Kidney capillary endothelial cell (primary cell): ENCODE measurements at places on chromosomes 3 and 15.
A peak's percentile ranks its signal among the peaks of the same experiment; 100 is the strongest.

DNA sequence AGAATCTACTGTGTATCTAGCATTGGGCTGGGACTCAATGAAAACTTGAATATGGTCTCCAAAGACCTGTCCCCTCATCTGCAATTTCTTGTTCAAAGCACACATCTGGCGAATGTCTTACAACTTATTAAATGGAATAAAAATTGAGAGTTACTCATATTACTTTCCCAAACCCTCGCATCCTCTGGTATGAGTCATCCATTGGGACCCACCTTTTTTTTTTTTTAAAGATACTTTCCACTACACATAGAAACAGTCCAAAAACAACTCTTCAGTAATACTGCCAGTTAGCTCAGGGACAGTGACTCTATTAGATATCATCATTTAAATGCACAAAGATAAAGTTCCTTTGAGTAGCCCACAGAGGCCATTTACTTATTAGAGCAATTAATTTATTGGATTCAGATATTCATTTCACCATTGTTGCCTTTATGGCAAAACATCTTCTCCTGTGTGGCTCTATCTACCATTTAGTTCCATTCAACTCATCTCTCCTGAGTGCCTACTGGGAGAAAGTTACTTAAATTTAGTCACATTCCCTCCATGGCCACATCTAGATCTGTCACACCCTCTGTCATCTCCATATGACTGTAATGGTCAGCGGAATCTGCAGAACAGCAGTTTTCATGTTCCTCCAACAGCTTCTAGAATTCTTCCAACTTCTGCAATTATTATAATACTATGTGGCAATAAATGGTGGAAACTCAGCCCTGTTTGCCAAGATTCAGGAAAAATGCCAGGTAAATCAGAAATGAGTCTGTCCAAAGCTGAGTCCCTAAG lies 77.9 kb upstream of the ARHGEF3 start:
- no peak for DNase-seq

DNA sequence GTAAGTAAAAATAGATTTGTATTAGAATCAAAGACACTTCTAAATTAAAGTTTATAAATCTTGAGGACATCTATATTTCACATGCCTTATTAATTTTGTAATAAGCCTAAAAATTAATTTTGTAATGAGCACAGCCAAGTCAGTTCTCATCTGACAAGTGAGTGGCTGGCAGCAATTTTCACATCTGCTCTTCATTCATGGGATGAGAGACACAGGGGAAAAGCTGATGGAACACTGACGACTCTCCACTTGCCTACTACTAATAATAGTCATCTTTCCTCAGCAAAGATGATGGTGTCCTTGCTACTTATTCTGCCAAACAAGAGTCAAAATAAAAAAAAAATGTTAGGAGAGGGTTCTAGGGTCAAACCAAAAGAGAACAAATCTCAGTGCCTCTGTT lies 14.4 kb upstream of the CMSS1 start:
- no peak for DNase-seq

- DNase-seq: no peak
Measured at GRCh38 chr3:9955067-9955502, 2.9 kb upstream of the PRRT3 start.

DNA sequence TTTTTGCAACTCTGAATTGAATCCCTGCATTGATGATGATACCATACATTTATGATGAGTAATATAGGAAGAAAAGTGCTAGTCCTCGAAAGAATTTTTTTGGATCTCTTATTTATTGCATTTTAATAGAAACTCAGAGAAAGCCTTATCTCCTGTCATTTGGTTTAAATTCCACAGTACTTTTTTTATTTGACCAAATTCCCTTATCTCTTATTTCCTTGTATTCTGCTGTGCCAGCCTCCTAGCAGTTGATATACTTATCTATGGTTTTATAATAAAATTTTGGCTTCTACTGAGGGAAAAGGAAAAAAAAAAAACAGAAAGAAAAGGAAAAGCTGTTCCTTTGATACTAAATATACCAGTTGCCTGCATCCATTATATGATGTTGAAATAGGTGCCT lies 535.1 kb upstream of the NR2F2 start:
- DNase-seq: no peak

DNA sequence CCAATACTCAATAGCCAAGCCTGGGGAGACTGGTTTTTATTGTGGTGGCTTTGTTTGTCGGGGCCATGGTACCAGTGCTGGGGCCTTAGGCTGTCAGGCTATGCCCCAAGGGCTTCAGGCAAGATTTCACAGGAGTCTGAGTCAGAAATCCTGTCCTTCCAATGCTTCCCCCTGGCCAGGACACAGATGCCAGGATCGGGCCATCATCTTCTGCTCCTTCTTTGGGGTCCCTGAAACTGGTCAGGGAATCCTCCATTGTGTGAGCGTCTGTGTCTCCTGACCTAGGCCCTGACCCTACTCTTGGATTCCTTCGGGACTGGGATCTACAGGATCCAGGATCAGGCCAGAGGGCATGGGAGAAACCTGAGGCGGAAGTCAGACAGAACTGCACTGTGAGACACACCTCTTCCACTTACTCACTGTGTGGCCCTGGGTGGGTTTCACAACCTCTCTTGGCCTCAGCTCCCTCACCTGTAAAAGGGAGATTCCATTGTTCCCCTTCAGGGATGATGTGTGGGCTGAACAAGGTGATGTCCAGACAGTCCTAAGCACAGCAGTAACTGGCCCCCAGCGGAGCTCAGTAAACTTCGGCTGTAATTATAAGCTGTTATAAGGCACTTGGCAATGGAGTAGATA lies 292.7 kb downstream of the UACA start:
- DNase-seq: no peak

GRCh38 chr15:75107516-75107907 lies 84.1 kb downstream of the PPCDC start:
- DNase-seq: no peak

DNA sequence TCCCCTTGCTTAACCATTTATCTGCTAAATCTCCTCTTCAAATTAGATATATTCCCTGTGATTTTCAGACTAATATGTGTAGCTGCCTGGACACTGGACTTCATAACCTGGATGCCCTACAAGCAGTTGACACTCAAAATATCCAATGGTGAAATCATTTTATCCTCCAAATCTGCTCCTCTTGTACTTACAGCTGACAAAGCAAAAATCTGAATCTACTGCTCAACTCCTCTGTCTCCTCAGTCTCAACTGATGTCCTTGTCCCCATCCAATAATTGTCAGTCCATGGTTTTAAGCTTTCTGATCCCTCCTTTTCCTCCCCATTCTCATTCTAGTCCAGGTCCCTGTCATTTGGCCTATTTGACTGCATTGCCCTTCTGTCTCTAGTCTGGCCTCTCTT lies 411.8 kb downstream of the TBC1D5 start:
- DNase-seq: no peak

- DNase-seq: no peak
Measured at GRCh38 chr3:141181819-141182218, 49.8 kb upstream of the PXYLP1 start.

GRCh38 chr15:68609629-68610028 lies 30.8 kb downstream of the CORO2B start:
- no peak for DNase-seq

DNA sequence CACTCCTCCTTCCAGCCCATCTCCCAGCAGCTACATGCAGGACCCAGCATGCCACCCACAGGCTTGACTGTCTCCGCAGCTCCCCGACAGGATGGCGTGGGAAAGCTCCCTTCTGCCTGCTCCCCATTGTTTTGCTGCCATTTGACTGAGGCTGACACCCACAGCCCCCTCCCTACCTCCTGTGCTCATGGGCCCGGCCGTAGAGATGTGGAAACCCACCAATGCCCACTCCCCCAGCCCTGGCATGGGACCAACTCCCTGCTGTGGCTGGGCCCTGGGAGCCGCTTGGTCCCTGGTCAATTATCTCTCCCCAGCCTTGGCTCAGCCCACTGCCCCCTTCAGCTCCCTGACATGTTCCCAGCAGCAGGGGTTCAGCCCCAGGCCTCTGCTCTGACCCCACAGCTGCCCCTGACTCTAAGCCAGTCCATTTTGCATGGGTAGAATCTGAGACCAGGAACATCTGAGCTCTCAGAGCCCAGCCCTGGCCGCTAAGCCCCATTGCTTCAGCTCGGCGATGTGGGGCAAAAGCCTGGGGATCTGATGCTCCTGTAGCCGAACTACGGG lies 8.2 kb downstream of the C3orf22 start:
- DNase-seq: no peak

- DNase-seq: no peak
Measured at GRCh38 chr3:155491696-155492095, 198.2 kb upstream of the STRIT1 start.

DNA sequence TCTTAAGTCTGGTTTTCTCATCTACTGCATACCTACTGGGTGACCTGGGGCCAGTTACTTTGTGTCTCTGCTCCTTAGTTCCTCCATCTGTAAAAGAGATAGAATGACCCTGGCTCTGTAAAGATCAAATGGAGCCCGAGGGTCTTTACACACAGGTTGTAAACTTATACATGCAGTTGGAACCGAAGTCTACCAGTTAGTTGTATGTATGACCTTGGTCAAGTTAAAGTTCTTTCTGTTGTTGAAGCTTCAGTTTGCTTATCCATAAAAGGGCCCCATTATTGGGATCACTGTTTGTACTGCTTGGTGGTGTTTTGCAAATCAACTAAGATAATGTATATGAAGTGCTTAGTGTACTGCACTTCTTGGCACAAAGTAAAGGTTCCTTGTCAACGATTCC lies 186.9 kb downstream of the PTPRG start:
- no peak for DNase-seq

GRCh38 chr15:93210995-93211394 lies 122.0 kb upstream of the RGMA start:
- no peak for DNase-seq

- DNase-seq: no peak
Measured at GRCh38 chr3:66113542-66113941, 74.8 kb upstream of the MAGI1 start.

DNA sequence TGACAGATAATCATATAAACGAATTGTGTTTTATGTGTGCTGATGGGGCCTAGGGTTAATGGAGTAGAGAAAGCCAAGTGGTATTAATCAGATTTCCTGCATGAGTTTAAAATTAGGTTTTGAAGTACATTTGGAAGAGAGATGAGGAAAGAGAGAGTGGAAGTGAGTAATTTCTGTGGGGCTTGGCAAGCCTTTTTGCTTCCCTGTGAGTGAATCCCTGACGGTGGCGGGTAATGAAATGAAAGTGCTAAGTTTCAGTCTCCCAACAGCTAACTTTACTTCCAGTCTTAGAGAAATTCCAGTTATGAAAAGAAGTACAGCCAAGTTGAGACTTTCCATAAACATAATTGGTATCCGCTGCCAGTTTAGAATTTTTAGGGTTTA lies 139.4 kb downstream of the BBX start:
- peak; percentile 51 for DNase-seq

GRCh38 chr15:29323557-29323956 lies 53.9 kb upstream of the NSMCE3 start:
- no peak for DNase-seq

- no peak for DNase-seq
Measured at GRCh38 chr15:29920515-29920914, 98.2 kb upstream of the TJP1 start.

DNA sequence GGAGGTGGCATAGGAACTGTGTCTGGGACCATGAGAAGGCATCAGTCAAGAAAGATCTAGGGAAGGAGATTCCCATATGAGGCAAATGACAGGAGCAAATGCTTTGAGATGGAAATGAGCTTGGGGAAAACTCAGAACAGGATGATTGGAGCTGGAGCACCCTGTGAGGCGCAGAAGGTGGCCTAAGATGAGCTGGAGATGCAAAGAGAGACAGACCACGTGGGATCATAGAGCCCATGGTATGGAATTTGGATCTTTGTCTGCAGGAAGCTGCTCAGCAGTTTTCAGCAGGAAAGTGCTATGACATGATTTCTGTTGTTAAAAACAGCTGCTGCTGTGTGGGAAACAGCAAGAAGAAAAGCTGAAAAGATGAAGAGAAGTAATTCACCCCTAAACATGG lies 310.6 kb downstream of the MAGI1 start:
- no peak for DNase-seq

DNA sequence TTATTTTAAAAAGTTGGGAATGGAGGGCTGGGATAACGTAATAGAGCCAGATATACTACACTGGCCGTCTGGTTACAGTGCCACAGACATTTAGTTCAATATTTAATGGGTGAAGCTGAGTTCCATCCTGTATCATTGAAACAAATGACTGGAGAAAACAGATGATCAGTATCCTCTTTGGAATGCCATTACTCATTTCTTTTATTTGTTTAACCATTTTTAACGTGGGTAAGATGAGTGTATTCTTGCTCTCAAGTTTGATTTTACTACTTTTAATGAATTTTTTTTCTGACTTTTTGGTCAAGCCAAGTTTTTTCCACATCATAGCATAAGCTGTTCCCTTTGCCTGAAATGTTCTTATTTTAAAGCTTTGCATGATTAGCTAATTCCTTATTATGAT lies 53.9 kb upstream of the GRM7 start:
- DNase-seq: no peak

- DNase-seq: no peak
Measured at GRCh38 chr3:142115867-142116668, 33.3 kb downstream of the TFDP2 start.

- no peak for DNase-seq
Measured at GRCh38 chr3:25558796-25559195, 105.9 kb downstream of the TOP2B start.

- no peak for DNase-seq
Measured at GRCh38 chr3:41064070-41064469, 135.2 kb upstream of the CTNNB1 start.

DNA sequence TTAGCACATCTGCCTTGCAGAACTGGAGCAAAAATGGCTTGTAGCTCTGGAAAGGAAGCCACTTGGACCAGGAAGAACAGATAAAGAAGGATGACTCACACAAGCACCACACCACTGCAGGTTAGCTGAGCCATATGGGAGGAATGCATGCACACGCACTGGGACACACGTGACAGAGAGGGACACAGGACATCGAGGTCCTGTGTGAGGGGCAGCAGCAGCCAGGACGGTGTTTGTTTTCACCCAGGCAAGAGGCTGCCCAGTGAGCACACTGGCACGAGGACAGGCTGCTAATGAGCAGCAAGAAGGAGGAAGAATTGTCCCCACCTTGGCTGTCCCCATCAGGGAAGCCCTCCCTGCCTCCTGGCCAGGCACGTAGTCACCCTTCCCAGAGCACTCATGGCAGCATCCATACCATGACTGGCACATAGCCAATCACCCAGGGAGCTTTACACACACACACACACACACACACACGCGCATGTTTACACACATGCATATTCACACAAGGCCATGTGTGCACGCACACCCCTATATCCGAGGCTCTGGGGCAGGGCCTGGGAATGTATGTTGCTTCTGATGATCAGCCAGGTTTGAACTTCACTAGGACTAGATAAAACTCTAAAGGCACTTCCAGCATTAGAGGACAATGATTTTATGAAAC lies 24.0 kb upstream of the SPTBN5 start:
- DNase-seq: peak; percentile 75

- no peak for DNase-seq
Measured at GRCh38 chr3:155748611-155749365, 3.9 kb upstream of the PLCH1 start.

DNA sequence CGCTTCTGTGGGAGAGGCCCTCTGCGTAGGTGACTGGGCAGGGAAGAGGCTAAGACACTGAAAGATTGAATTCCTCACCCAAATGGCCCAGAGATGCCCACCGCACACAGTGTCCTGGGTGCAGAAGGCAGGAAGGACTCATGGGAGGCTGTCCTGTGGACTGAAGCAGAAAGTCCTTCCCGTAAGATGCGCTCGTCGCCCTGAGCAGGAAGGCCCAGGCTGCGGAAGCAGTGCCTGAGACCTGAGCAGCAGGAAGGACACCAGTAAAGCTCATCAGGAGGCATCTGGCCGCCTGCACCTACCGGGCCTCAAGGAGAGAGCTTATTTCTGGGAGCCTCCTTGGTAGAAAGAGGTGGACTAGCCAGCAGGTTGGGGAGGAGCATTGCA lies 3.3 kb downstream of the PAK6 start:
- DNase-seq: no peak
